Stimulated activated CD8-positive, alpha-beta memory T cell treated with anti-CD3 and anti-CD28 coated beads, Interleukin-4, amount 100 ng/mL, for 1 hour (primary cell): ENCODE measurements at places on chromosomes 2 and 18.

DNA sequence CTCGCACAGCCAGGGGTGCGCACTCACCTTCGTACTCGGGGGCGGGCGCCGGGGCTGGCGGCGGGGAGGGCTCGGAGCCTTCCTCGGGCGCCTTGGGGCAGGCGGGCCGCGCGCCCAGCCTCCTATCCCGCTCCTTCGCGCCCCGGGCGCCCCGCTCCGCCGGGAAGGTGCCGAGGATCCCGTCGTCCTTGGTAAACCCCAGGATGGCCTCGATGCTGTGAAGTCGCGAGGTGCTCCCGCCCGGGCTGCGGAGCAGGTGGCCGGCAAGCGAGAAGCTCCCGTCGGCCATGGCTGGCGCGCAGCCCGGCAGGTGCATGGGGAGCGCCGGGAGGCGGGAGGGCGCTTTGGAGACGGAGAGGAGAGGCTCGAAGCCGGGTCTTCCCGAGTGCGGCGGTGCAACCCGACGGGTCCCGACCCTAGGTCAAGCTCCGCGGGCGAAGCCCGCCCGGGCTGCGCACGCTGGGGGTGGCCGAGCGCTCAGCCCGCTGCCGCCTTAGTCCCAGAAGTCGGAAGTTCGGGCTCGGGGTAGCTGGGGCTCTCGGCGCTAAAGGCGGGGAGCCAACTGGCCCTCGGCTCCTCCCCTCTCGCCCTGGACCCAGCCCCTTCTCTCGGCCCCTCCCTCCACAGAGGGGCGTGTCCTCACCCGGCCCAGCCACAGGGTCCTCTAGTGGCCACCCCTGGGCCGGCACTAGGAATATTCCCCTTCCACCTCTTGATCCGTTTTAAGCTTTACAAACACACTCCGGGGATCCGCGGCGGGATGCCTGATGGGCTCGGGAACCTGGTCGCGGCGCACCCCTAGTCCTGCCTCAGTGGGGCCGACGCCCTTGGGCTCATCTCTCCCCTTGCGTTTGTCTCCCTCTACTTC is at the start of gene RAX:
RAX (minus strand) TSS at position 564 of the 868 bp plus-strand sequence; CDS start at position 316, 248 bp downstream.
- DNase-seq, result no peak

GRCh38 chr2:74917702-74918619 is 40.5 kb upstream of the POLE4 start:
- DNase-seq, result no peak

DNA sequence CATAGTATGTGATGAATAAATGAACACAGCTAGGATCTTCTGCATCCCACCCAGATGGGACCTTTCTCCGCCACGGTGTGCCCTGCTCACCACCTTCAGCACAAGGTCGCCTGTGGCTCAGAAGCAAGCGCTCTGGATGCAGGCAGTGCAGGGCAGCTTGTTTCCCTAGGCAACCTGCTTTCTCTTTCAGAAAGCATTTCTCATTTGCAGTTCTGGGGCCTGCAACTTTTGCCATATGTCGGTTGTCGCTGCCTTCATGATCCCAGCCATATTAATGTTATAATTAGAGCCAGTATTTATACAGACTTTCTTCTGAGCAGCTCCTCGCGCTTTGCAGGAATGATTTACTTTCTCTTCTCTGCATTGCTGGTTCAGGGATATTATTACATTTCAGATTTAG is 692.8 kb downstream of the RNF144A start:
- no peak for DNase-seq

GRCh38 chr2:10266133-10266620 is 36.5 kb upstream of the HPCAL1 start:
- DNase-seq, result no peak

DNA sequence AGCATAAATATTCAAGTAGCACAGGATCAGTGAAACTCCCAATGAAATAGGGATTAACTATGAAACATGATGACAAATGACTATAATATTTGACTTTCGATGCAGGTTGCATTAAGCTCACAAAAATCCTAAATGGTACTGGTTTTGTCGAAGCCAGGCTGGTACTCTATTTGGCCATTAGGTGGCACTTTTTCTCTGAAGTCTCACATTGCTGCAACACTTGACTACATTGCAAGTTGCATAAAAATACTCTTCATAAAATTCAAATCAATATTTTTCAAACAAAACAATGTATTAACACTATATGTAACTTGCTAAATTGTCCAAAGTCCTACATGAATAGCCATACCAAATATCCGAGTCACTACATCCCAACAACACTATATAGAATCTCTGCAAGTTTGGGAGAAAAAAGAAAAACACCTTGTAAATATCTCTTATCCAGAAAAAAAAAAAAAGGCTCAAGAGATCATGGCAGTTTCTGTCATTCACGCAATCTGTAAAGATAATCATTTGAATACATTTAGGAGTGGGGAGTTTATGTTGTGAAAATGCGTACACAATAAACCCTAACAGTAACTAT is 9.5 kb downstream of the RTTN start:
- DNase-seq, result no peak

DNA sequence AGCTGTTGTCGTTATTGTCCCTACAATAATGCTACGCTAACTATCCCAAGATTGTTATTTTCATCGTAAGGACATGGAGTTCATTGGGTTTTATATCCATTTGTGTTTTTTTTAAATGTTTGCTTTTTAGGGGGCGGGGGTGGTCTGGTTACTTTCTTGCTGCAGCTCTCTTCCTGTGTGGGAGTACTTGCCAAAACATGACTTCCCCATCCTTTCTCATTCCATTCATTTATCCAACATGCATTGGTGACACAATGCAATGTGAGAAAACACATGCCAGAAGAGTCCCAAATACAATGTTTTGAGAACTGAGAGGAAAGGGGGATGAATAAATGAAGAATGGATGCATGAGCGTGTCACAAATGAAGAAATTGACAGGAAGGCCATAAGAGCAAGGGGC is 55.9 kb downstream of the E2F6 start:
- DNase-seq, result no peak

DNA sequence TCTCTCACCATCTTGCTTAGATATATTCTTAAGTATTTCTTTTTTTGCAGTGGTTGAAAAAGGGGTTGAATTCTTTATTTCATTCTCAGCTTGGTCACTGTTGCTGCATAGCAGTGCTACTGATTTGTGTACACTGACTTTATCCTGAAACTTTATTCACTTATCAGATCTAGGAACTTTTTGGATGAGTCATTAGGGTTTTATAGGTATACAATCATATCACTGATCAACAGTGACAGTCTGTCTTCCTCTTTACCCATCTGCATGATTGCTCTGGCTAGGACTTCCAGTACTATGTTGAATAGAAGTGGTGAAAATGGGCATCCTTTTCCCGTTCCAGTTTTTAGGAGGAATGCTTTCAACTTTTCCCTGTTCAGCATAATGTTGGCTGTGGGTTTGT is 6.5 kb downstream of the STARD6 start:
- DNase-seq, result no peak

- no peak for DNase-seq
Observed at GRCh38 chr2:177579486-177580036, 187.0 kb downstream of the AGPS start.

- DNase-seq, result no peak
Observed at GRCh38 chr2:20762945-20763683, 59.8 kb downstream of the LDAH start.

DNA sequence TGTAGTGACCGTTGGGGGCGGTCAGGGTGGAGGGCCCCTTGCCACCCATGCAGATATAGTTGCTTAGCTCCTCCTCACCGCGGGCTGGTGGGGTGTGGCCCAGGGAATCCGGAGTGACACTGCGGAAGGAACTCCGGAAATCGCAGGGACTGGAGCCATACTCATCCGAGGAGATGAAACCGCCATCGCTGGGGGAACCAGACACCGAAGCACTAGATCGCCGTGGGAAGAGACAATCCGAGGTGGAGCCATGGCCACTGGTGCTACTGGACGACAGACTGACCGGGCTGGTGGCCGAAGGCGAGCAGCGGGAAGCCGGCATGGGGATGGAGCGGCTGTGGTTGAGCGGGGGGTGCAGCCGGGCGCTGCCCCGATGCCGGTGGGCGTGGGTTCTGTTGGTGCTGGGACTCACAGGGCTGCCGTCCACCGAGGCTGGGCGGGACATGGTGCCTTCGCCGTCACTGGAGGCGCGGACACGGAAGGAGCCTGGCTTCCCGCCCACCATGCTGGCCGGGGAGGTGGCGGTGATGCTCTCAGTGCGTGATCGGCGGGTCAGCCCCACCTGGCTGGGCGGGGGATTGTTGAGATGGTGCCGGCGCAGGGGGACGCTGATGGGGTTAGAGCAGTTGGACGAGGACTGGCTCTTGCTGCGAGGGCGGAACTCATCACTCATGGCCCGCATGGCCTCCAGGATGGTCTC is 2.2 kb downstream of the IRS1 start:
- no peak for DNase-seq

- no peak for DNase-seq
Observed at GRCh38 chr18:629269-630150, 27.9 kb upstream of the TYMS start.

- no peak for DNase-seq
Observed at GRCh38 chr2:12441750-12442475, 274.8 kb upstream of the TRIB2 start.

DNA sequence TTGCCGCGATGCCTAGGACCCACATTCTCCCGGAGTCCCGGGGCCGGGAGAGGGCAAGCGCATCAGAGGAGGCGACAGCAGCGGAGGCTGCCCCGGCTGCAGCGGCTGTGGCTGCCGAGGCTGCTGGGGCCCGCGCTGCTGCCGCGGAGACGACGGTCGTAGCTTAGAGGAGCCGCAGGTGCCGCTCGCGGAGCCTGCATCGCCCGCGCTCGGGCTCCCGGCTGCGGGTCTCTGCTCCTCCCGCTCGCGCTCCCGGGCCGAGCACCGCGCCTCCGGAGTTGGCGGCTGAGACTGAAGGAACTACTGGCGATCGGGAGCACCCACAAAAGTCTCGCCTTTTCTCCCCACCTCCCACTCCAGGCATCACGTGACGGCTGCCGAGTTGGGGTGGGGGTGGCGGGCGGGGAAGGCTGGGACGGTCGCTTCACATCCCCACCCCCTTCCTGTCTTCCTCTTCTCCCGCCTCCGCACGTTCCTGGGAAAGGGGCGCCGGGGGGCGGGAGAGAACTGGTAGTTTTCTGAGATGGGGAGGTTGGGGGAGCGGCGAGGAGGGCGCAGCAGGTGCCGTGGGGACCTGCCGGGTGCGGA is at the start of gene LYPD1:
LYPD1 (minus strand) TSS at position 298 of the 588 bp plus-strand sequence; CDS start at position 25, 273 bp downstream.
- DNase-seq, result no peak

DNA sequence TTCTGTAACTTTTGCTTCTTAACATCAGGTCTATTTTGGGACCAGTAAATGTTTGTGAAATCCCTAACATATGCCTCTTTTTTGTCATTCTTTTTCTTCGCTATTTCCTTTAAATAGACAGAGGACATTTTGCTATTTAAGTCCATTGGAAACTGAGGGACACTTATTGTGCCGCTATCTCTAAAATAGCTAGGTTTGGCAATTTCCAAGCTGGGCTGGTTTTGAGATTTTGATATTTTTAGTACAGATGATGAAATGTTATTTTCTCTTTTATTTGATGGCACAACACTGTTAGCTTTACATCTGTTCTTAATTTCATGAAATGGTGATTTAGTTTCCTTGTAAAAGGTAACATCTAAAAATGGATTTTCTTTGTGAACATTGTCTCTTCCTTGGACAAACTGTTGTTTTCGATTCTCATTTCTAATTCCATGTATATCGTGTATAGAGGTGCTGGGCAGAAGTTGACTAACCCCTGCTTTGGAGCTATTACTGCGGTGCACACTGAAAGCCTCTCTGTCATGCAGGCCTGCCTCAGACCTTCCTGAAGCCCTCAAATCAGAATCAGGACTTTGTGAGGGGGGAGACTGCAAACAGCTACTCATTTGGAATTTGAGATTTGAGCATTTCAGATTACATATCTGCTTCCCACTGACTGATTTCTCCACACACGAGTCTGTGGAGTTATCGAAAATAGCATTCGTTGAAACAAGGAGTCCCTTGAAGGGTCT is 594 bp downstream of the RAD51AP2 start:
- DNase-seq, result no peak

DNA sequence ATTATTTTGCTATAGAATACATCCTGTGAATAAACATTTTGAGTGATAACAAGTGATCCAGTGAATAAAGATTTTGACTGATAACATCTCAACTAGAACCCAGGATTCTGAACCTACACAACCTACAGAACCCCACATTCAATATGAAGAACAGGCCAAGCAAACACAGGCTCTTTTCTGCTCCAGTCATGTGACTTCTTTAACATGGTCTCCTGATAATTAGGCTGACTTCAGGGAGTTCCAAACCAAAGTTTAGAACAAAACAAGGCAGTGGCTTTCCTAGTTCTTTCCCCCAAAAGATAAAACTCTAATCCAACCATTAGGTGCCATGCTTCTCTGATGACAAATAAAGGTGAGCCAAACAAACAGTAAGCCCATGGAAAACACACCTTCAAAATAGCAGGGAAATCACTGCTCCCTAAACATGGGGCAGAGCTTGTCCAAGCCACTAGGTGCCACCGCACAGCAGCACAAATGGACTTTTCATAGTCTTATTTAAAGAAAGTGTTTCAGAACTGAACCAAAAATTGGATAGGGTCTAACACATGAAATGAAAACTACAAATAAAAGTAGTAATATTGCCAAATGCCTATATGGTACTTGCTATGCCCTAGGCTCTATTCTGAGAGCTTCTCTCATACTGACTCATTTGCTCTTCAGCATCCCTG is 95.3 kb downstream of the EVA1A start:
- DNase-seq, result no peak

DNA sequence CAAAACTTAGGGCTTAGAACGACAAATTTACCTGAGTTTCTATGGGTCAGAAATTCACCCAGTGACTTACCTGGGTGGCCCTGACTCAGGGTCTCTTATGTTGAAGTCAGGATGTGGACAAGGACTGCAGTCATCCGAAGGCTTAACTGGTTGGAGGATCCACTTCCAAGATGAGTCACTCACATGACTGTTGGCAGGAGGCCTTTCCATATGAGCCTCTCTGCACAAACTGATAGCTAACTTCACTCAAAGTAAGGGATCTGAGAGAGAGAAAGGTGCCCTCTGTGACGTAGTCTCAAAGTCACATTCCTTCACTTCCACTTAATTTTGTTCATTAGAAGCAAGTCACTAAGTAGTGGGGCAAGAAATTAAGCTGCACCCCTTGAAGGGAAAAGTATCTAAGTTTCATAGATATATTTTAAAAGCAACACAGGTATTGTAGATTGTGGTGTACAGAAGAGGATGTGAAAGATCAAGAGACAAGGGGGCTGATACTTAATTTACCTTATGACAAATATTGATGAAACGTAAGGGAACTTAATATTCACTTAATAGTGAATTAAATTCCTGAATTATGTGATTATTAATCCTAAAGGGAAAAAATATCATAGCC is 48.4 kb downstream of the TANK start:
- no peak for DNase-seq

DNA sequence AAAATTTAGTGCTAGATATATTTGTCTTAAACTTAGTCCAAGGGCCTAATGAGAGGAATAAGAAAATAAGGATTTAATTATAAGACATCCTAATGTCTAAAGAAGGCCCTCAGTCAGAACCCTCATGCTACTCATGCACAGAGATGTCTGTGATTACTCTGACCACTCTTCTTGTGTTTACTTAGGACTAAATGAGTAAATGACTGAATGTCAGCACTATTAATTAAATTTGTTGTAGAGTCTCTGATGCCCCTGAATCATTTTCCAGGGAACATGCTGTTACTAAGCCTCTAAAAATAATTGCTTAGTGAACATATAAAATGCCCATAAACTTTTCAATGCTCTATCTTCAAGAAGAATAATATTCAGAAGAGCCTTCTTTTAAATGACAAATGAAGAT is 32.4 kb downstream of the GULP1 start:
- no peak for DNase-seq

GRCh38 chr2:23029951-23030350 is 355.0 kb upstream of the KLHL29 start:
- no peak for DNase-seq

- no peak for DNase-seq
Observed at GRCh38 chr2:45708501-45708900, 57.0 kb downstream of the PRKCE start.

GRCh38 chr18:75167759-75168618 is 41.0 kb downstream of the PTGR3 start:
- no peak for DNase-seq
